T-helper 2 cell treated with Interferon-gamma antibody and Interleukin-4, amounts not matched to agents 5 μg/mL and 100 μg/mL, for 36 hours (primary cell): ENCODE measurements at places on chromosomes 11 and 22.

- DNase-seq = no peak
Observed at GRCh38 chr11:134724779-134725140, 312.7 kb upstream of the B3GAT1 start.

- no peak for DNase-seq
Observed at GRCh38 chr11:11931461-11932055, 76.9 kb downstream of the DKK3 start.

- DNase-seq = no peak
Observed at GRCh38 chr11:80635178-80635577, 1194.3 kb upstream of the TENM4 start.

DNA sequence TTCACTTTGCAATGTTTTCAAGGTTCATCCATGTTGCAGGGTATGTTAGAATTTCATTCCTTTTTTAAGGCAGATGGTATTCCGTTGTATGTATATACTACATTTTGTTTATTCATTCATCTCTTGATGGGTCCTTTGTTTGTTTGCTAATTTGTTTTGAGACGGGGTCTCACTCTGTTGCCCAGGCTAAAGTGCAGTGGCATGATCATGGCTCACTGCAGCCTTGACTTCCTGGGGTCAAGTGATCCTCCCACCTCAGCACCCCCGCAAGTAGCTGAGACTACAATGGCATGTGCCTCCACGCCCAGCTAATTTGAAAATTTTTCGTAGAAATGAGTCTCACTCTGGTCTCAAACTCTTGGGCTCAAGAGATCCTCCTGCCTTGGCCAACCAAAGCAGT lies 6.2 kb downstream of the UVRAG start:
- DNase-seq = no peak

DNA sequence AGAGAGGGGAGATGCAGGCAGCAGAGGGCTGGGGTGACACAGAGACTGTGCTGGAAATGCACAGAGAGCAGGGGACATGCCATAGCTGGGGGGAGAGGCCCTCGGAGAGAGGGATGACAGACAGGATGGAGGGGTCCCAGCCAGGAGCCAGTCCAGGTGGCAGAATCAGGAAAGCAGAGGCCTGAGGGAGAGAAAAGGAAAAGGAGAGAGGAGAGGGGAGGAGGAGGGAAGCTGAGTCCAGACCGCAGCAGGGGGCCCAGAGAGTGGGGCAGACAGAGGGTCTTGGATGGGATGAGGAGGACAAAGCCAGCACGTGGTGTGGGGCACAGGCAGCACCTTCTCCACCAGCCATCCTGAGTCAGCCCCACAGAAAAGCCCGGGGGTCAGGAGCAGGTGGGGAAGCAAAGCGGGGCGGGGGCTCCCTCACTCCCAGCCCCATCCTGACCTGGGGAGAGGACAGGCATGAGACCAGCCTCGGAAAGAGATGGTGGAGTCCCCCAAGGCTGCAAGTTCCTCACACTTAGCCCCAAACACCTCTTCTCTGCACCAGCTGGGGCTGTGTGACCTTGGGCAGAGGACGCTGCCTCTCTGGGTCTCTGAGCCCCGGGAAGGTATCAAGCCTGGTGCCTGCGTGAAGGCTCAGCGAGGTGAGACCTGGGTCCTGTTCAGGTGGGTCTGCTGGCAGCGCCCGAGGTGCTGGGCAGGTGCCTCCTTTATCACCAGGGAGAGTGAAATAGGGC lies 48.0 kb downstream of the IGLL1 start:
- DNase-seq = no peak

GRCh38 chr22:32058656-32059260 lies 15.7 kb downstream of the SLC5A1 start:
- DNase-seq = no peak

GRCh38 chr22:44964722-44965078 lies 45.1 kb downstream of the PHF21B start:
- no peak for DNase-seq

GRCh38 chr22:46172522-46173110 lies 22.3 kb downstream of the PPARA start:
- DNase-seq = no peak

DNA sequence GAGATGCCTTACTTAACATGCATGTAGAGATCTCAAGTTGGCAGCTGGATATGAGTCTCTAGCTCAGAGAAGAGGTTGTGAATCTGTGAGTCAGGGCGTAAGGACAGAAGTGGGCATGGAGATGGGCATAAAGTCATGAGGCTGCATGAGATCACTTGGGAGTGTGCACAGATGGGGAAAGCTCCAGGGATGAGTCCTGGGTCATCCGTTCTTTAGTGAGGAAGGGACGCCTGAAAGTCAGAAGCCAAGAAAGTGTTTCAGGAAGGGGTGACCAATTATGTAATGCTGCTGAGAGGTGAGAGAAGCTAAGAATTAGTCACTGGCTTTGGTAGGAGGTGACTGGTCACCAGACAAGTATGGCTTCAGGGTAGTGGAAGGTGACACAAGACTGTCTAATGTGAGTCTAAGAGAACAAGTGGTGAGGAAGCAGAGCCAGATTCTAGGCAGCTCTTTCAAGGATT lies 6.7 kb downstream of the ACP2 start:
- DNase-seq = no peak
